Ureter (tissue), 1 donor: ENCODE measurements at places on chromosomes 7 and 10. TPM values are rescaled to one million over a fixed set of nuclear protein-coding genes. Genes with fewer than 3 reads are reported as not detected.

The HMX3 gene
- not detected for total RNA-seq

The PCLO gene
- total RNA-seq = 17.7 TPM

The ZNF107 gene
- total RNA-seq = 13.8 TPM

The MSMB gene
- total RNA-seq = not detected

The PPP1R17 gene
- total RNA-seq = not detected

- no peak for DNase-seq
Observed at GRCh38 chr7:142359694-142360279, 101.9 kb upstream of the PRSS58 start.

DNA sequence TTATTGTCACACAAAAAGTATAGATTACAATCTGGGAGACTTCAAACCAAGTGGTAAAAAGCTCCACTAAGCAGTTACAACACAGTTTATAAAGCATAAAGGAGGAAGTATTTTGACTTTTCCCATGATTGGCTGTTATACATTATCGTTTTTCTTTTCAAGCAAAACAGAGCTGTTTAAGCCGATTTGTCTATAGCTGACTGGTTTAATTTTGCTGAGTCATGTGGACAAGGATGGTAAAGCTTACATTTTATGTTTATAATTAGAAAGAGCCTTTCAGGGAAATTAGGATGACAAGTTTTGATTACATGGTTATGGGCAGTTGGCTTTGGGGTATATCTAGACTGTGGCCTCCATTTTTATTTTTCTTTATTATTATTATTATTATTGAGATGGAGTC is 152.5 kb upstream of the STK17A start:
- DNase-seq = no peak

GRCh38 chr10:74502963-74503608 is 323.3 kb upstream of the KAT6B start:
- no peak for DNase-seq

DNA sequence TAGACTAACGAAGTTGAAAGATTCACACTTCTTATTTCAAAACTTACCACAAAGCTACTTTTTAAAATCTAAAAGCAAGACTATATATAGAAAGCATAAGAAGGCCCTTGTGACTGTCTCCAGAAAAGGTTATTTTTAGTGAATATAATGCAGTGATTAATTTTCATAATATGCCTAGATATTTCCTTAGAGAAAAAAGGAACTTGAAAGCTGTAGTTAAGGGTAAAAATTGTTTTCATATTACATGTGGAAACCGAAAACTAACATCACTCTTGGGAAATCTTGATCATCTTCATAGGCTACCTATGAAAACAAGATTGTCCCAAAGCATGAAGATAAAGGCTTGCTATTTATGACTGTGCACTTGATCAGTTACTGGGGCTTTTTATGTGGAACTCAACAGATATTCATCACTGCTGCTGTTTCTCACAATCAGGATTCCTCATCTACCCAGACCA is 223.2 kb downstream of the SH2D4B start:
- DNase-seq = no peak

GRCh38 chr7:683526-684205 is 42.8 kb upstream of the DNAAF5 start:
- no peak for DNase-seq

DNA sequence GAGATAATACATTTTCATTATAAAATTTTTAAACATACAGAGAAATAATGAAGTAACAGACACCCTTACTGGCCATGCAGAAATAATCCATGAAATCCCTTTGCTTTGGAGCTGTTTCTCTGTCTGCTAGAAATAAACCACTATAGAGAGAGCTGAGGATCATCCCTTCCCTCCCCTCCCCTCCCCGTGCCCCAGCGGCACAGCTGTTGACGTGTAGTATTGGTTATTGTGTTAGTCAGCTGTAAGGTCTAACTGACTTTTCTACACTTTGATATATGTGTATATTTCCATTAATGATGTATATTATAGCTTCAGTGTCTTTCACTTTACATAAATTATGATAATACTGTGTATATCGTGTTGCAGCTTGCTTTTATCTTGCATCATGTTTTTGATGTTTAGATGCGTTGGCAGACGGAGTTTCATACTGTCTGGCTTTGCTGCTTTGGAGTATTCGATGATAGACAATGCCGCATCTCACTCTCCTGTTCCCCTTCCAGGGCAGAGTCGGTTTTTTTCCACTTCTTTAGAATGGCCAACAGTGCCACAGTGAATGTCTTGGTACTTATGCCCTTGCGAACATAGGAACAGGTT is 27.4 kb upstream of the GRID1 start:
- DNase-seq = no peak

DNA sequence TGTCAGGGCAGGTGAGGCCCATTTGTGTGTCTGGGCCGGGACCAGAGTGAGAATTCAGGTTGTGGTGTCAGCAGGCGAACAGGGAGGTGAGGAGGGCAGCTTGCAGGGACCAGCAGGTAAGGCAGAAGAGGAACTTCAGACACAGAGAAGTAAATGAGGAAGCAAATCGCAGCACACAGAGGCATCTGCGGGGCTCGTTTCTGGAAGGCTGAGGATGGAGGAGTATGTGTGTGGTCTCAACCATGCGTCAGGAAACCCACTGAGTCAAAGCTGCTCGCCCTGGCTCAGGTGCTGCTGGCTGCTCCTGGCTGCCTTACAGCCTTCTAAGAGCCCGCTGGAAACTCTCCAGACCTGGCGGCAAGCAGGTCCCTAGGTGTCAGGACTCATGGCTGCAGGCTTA is 26.9 kb upstream of the PITRM1 start:
- no peak for DNase-seq

DNA sequence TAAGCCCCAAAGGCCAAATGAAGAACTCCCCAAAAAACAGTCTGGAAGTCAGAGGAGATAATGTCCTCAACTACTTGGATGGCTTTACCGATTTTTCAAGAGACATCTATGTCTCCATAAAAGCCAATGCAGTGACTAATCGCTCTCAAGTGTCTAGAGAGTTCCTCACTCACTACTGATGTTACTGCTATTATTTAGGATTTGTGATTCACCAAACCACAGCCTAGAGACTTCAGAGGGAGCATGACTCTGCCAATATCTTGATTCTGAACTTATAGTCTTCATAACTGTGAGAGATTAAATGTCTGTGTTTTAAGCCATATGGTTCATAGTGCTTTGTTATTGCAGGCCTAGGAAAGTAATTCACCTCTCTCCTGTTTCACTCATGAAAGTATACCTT is 160.2 kb downstream of the IPMK start:
- DNase-seq = no peak

DNA sequence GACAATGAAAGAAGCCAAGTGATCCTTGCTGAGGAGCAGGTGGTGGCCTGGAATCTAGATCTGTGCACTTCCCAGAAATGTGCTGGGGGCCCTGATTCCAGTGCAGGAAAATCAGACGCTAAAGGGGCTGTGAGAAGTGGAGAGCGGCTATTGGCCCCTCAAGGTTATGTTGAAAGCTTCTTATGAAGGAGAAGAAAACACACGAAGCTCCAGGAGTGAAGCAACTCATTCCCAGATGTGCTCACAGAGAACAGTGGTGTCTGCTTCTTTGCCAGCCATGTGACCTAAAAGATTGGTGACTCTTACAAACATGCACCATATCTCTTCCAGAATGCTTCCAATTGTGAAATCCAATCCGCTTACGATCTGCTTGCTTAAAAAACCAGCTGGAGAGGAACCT is 679.3 kb upstream of the IGFBP3 start:
- DNase-seq = no peak

- no peak for DNase-seq
Observed at GRCh38 chr10:100520811-100521210, 1.1 kb upstream of the SEC31B start.

- DNase-seq = no peak
Observed at GRCh38 chr10:6313111-6313895, 110.6 kb downstream of the PFKFB3 start.

DNA sequence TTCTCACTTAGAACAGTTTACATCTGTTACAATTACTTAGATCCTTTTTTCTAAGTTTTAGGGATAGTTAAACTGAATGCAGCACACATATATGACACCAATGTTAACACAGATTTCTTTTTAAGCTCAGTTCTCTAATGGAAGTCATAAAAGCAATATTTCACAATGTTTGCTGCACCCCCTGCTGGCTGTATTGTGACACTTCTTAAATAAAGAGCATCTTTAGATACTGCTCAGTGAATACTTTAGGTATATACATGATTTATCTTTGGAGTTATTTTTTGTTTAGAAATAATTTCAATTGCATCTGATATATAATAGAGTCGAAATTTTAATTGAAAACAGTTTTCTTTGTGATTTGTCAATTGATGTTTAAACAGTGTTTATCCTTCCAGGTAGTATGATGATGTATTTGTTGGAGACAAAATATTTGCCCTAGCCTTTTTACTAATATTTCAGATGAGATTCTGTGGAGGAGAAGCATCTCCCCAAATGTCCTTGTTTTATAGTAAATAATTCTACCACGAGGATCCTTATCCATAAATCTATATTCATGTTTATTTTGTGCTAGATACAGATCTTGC is 174.4 kb downstream of the ST7 start:
- DNase-seq = no peak
